Activated CD8-positive, alpha-beta T cell treated with anti-CD3 and anti-CD28 coated beads for 36 hours (primary cell): ENCODE measurements at places on chromosomes 6 and 20. TPM values are rescaled to one million over a fixed set of nuclear protein-coding genes. Genes with fewer than 3 reads are reported as not detected.

The CYP21A2 gene
- 0.16 TPM for total RNA-seq

The IL20RA gene
- total RNA-seq: not detected

The ETV7 gene
- 0.51 TPM for total RNA-seq

The CTCFL gene
- not detected for total RNA-seq

The FAM83C gene
- total RNA-seq: not detected

The TBXT gene
- not detected for total RNA-seq

The TREM2 gene
- not detected for total RNA-seq

The DYNLT2 gene
- 2.2 TPM for total RNA-seq

The RHAG gene
- total RNA-seq: not detected

The XKR7 gene
- total RNA-seq: not detected

The HLA-DRB1 gene
- 22.7 TPM for total RNA-seq

The JPH2 gene
- 0.54 TPM for total RNA-seq

The OR2B6 gene
- total RNA-seq: not detected
